Activated T-helper 17 cell treated with anti-CD3 and anti-CD28 coated beads, Interleukin-2, amount 50 U/mL, for 72 hours (primary cell): ENCODE measurements at places on chromosomes 6 and 20. TPM values are rescaled to one million over a fixed set of nuclear protein-coding genes. Genes with fewer than 3 reads are reported as not detected.

Gene MOG
- not detected for total RNA-seq

Gene BCLAF1
- total RNA-seq: 138 TPM

Gene SSTR4
- total RNA-seq: not detected

Gene COX4I2
- not detected for total RNA-seq

Gene PLAGL1
- total RNA-seq: 77.8 TPM

Gene KCNG1
- 0.42 TPM for total RNA-seq

Gene LRRN4
- total RNA-seq: not detected

Gene PCSK2
- total RNA-seq: not detected

Gene STMND1
- total RNA-seq: 0.71 TPM

Gene TSBP1
- total RNA-seq: not detected

Gene AKAP7
- total RNA-seq: 2.5 TPM

Gene TRIM15
- not detected for total RNA-seq

DNA sequence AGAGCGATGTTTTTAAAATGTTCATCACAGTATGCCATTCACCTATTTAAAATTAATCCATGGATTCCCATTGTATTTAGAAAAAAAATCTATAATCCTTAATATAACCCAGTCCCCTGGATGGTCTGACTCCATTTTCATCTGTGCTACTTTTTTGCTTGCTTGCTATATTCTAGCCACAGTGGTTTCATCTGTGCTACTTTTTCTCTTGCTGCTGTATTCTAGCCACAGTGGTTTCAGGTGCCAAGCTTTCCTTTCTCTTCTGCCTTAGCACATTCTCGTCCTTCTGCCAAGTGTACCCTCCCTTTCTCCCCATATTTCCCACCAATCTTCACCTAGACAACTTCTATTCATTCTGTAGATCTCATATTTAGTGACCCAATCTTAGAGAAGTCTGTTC lies 33.3 kb upstream of the SOX4 start:
- no peak for ATAC-seq

- ATAC-seq: no peak
Observed at GRCh38 chr6:14459315-14459714, 341.7 kb downstream of the CD83 start.

GRCh38 chr6:114323784-114324183 lies 19.0 kb downstream of the HS3ST5 start:
- ATAC-seq: no peak

DNA sequence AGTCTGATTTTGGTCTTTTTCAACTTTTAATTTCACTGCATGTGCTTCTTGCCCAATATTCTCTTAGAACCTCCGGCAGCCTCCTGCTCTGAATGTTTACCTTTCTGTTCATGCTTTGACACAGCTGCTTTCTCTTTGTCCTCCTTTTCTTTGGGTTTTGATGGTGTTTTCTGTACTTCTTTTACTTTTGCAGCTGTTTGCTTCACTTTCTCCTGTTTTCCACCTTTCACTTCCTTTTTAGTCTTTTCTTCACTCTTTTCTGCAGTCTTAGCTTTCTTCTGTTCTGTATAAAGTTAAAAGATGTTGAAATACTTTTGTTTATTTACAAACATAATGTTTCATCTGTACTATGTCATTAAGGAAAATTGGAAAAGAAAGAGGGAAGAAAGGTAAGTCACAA lies 133.1 kb downstream of the TRDN start:
- ATAC-seq: no peak

DNA sequence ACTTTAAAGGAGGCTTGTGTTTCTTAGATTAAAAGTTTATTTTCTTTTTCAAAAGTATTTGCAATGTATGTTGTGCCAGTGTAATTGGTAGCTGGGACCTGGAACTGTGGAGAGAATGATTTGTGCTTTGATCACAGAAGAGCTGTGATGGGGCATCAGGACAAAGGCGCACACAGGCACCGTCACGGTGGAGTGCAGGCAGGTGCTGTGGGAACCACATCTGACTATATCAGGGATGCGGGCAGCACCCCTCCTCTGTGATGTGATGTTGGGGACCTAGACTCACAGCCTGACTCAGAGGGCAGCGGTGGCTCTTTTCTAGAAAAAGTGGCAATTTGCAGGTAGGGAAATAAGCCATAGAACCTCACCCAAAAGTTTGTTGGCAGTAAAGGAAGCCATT lies 34.5 kb downstream of the SYTL3 start:
- ATAC-seq: no peak

DNA sequence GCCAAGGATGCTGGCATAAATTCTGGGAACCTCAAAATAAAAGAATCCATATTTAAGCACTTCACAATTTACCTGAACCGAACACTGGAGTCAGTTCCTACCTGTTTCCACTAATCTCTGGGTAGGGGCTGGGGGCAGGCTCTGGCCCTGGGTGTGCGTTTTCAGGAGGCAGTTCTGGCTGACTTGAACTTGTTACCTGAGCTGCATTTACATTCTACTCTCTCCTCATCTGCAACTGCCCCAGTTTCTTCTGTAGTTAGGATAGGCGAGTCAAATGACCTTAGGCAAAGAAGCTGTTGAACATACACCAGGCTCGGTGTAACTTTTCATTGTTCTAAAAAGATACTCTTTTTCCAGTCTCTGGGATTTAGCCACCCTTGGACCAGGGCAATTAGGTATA lies 13.2 kb downstream of the CARMIL1 start:
- no peak for ATAC-seq

DNA sequence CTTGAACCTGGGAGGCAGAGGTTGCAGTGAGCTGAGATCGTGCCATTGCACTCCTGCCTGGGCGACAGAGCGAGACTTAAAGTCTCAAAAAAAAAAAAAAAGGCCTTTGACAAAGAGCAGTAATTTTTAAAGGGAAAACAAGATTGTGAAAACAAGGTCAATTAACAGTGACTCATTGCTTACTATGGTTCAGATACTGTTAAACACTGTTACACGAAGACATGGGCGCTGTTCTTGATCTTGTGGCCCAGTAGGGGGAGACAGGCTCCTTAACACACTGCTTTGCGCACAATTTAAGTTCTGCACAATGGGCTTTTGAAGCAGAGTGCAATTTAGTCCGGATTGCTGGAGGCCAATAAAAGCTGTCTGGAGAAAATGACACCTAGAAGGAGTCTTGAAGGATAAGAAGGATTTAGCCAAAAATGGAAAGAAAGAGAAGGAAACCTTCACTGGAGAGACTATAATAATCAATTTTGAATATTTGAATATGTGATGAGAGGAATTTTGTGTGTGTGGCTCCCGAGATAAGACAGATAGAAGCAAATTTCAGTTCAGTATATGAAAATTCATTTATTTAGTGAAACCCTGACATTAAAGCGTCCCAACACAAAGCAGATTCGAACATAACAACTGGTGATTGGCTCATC lies 6.0 kb upstream of the LATS1 start:
- peak; percentile 92 for ATAC-seq

DNA sequence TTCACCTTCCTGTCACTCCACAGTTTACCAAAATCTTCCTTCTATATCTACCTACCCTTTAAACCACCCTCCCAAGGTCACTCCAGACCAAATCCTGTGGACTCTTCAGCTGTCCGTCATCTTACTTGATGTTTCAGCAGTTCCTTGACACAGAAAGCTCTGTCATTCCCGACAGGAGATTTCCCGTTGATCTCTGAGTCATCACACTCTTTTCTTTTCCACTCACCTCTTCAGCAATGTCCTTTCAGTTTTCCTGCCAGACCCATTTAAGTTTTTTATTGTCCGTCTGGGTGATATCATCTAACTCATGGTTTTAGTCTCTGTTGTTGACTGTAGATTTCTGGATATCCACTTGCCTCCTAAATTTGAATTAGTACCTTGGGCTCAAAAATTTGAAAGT lies 69.9 kb upstream of the SCGN start:
- no peak for ATAC-seq

GRCh38 chr6:37359039-37359438 lies 5.3 kb downstream of the RNF8 start:
- no peak for ATAC-seq

DNA sequence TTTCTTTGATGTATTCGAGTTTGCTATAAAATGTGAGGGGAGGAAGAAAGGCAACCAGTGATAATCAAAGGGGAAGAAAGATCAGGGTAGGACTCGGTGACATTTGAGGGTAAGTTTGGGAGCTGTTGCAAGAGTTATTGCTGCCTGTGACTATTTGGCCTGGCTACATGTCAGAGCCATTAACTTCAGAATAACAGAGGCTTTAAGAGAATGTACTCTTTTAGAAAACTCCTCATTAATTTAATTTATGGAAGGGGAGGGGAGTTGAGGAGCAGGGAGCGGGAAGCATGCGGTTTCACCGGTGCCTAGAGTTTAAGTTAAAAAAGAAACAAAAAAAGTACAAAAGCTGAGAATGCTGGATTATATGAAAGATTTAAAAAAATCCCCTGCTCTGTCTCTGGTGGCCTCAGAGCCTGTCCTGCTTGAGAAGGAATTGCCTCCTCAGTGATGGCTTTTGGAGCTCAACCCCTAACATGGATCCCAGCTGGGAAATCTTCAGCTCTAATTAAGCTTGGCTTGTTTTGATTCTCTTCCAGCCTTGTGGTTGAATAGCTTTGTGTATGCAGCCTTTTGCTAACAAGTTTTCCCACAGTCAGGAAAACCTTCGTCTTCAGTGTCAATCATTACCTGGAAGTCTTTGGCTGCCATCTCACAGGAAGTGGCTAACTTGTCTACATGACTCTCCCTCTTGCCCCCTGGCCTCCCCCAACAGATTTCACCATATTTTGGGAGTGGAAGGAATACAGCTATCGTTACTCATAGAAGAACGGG lies 238.2 kb downstream of the SOX4 start:
- no peak for ATAC-seq

DNA sequence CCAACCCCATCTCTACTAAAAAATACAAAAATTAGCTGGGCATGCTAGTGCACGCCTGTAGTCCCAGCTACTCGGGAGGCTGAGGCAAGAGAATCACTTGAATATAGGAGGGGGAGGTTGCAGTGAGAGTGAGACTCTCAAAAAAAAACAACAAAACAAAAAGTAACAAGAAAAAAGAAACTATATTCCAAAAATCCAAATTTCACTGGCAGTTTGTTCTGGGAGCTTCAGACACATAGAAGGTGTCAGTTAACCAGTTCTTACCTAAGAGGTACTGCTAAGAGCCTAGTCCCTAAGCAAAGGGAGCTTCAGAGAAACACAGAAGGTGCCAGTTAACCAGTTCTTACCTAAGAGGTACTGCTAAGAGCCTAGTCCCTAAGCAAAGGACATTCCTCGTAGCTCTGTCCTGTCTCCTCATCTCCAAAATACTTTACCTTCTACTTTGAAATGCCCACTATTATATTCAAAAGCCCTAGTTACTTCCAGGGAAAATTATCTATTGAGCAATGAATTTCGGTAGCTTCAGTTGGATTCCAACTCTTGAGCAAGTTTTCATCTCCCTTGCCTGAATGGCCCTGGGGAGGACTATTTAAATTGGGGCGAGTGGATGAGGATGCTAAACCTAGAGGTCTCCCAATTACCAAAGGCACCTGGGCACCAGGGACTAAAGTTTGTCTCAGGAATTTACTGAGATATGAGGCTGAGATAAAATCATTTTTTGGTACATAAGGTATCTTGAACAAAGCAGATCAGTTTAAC lies 41.0 kb downstream of the HFE start:
- no peak for ATAC-seq

- no peak for ATAC-seq
Observed at GRCh38 chr6:79656134-79656533, 25.0 kb downstream of the SH3BGRL2 start.

DNA sequence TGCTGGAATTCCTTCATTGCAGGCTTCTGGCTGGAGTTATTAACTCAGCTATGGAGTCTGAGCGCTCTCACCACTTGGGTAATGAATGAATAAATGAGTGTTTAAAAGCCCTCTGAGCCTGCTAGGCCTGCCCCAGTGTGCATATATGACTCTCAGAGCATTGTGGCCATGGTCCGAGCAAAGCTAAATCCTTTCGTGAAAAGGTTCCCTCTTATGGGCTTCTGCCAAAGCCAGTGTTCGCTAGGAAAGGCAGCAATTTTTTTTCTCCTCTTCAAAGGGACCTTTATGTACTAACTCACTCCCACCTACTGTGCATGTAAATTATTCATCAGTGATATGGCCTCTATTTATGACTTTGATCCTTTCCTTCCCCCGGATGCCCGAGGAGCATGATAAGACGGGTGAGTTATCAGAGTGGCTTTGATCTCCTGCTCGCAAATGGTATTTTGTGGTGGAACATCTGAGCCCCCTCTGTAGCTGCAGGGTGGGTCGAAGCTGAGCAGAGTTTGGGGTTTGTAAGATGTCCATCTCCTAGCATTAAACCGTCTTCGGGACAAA lies 88.6 kb downstream of the LINC00237 start:
- no peak for ATAC-seq

DNA sequence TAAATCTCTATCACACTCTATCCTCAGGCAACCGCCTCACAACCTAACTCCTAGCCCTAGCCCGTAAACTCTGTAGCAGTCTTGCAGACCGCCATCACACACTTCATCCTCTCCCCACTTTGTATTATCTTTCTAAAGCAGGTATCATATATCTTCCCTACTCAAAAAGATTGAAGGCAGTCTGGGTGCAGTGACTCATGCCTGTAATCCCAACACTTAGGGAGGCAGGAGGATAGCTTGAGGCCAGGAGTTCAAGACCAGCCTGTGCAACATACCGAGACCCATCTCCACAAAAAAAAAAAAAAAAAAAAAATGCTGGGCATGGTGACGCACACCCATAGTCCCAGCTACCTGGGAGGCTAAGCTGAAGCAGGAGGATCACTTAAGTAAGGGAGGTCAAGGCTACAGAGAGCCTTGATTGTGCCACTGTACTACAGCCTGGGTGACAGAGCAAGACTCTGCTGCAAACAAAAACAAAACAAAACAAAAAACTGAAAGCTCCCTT lies 22.9 kb downstream of the RANBP9 start:
- no peak for ATAC-seq

DNA sequence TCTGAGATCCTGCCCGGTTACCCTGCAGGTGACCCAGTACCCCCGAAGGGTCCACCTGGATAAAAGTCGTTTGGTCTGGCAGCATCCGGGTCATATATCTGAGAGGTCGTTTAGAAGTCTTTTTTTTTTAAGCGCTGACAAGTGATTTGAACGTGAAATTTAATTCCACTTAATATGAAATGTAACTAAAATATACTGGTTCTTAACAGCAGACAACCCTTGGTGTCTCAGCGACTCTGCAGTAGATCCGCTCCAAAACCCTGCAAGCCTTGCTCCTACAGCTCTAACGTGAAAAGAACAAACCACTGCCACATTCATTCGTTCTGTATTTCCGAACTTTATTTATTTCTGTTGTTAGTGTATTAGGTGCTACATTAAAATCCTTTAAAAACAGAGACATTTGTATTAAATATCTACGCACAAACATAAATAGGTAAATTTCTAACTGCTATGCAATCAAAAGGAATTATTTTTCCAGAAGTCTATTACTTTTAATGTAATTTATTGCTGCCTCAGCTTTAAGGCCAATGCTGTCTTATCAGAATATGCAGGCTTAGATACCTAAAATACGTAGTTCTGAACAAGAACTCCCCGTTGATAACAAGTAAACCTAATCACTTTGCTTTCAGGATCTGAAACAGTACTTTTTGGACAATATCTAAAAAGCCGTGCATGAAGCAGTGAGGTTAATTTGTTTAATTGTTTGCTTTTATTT lies 33.5 kb upstream of the TCF21 start:
- ATAC-seq: no peak

- peak; percentile 5 for ATAC-seq
Observed at GRCh38 chr6:13710552-13711323, 897 bp downstream of the RANBP9 start.
